ENCODE measurements at places on chromosomes 3 and 15. TPM values are rescaled to one million over a fixed set of nuclear protein-coding genes. Genes with fewer than 3 reads are reported as not detected.

GRCh38 chr3:186931532-186932280 is 1.4 kb downstream of the ST6GAL1 start:
- H3K27ac ChIP-seq: peak overlapping the region; percentile 90
- no peaks in the 10 kb centered on the region for H3K27me3 ChIP-seq
- H3K4me1 ChIP-seq: peaks cover 24% of the 10 kb centered on the region
- peaks cover 22% of the 10 kb centered on the region for H3K36me3 ChIP-seq
- peak; percentile 76 for DNase-seq
- peak overlapping the region; percentile 92 for H3K4me3 ChIP-seq

DNA sequence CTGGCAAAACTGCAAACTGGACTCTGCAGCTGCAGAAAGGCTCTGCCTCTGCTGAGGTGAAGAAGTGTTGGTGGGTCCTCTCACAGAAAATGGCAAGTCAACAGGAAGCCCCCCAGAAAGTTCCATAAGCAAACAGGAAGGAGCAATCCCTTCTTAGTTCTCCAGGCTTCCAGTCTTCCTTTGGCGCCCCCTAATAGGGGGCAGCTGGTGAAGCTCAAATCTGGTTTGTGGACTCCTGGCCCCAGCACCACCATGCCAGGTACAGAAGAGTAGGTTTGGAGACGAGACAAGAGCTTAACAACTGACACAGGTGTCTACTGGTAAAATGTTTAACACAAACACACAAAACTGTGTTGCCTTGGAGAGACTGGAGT is 35.5 kb downstream of the LEO1 start:
- peaks cover 20% of the 10 kb centered on the region for H3K36me3 ChIP-seq
- H3K27me3 ChIP-seq: no peaks in the 10 kb centered on the region
- H3K27ac ChIP-seq: peak overlapping the region; percentile 47
- peaks cover 9% of the 10 kb centered on the region for H3K4me1 ChIP-seq
- H3K4me3 ChIP-seq: no peak overlapping the region

DNA sequence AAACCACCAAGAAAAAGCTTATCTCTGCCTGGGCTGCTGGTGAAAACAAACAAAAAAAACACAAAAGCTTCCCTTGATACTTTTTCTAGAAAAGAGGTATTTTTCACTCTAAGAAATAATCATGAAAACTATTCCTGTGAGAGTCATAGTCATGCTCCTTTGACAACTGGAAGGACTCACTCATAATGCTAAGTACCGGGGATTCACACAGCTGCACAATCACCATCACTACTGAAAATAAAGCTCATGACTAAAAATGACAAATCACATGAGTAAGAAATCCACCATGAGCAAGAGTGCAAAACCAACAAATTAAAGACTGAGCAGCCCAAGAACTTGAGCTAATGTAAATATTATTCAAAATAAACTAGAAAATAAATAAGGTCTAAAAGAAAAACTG is 10.6 kb upstream of the POU1F1 start:
- H3K4me3 ChIP-seq: no peak overlapping the region
- peaks cover 8% of the 10 kb centered on the region for H3K27me3 ChIP-seq
- H3K4me1 ChIP-seq: no peaks in the 10 kb centered on the region
- H3K27ac ChIP-seq: no peak overlapping the region

DNA sequence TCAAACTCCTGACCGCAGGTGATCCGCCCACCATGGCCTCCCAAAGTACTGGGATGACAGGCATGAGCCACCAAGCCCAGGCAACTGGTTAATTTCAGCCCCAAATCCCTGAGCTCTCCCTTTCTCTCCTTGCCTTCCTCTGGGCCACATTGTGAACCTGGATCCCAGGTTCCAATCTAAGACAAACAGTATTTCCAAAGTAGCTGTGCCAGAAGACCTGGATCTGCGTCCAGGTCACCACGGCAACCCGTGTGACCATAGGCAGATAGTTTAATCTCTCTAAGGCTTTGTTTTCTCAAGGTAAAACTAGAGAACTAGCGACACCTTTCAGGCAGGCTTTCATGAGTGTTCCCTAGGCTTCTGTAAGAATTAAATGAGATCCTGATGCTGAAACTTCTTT is 5.9 kb upstream of the RBPMS2 start:
- DNase-seq: no peak
- H3K27ac ChIP-seq: no peak overlapping the region
- H3K27me3 ChIP-seq: peaks cover 60% of the 10 kb centered on the region
- peaks cover 6% of the 10 kb centered on the region for H3K4me1 ChIP-seq

GRCh38 chr3:115624029-115624741 is 875 bp downstream of the GAP43 start:
- H3K27me3 ChIP-seq: peaks cover 55% of the 10 kb centered on the region
- DNase-seq: no peak
- peak overlapping the region; percentile 25 for H3K4me3 ChIP-seq
- H3K27ac ChIP-seq: no peak overlapping the region
- no peaks in the 10 kb centered on the region for H3K36me3 ChIP-seq
- H3K4me1 ChIP-seq: peaks cover 11% of the 10 kb centered on the region

- H3K4me1 ChIP-seq: peaks cover 4% of the 10 kb centered on the region
- H3K27me3 ChIP-seq: no peaks in the 10 kb centered on the region
- no peak overlapping the region for H3K4me3 ChIP-seq
- DNase-seq: no peak
- H3K27ac ChIP-seq: no peak overlapping the region
Measured at GRCh38 chr3:136291302-136291701, 41.2 kb downstream of the PCCB start.

DNA sequence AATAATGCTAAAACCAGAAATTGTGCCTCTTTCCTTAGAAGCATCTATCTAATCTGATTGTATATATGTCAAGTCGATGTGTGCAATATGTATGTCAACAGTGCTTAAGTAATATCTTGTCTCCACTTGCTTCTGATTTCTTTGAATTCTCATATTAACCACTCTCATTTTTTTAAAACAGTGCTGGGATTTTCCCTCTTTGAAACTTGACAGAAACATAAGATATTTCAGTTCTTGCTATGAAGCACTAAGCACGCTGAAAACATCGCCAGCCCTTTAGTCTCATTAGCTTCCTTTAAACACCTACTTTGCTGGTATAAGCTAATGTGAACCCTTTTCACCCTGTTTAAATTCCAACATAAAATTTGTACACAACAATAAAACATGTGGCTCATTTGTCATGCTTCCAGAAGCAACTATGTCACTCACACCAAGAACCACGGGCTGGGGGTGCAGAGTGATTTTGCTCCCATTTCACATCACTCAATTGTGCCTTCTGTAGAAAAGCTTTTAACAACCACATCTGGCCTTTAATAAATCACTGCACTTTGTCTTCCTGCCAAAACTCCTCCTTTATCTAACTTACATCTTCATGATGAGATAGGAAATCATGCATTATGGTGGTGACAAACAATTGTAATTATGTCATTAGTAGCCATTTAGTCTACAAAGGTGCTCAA is 185.2 kb downstream of the FOXP1 start:
- no peaks in the 10 kb centered on the region for H3K27me3 ChIP-seq
- H3K4me1 ChIP-seq: peaks cover 58% of the 10 kb centered on the region
- DNase-seq: no peak

DNA sequence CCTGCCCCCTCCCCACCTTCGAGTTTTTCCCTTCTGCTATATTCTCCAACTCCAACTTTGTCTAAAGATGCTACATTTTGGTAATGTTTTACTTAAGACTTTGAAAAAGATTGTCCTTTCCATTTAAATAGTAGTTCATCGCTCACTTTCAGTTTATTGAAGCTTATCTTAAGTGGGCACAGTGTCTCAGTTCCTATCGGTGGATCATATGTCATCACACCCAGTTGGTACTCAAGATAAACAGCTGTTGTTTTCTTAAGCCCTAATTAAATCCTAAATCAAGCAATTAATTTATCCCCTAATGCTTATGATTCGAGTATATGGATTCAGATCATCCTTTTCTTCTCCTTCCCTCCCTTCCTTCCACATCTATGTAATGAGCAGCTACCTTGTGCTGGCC is 210.7 kb downstream of the TLE3 start:
- no peak for DNase-seq
- H3K27me3 ChIP-seq: peaks cover 18% of the 10 kb centered on the region
- no peak overlapping the region for H3K27ac ChIP-seq
- no peaks in the 10 kb centered on the region for H3K4me1 ChIP-seq
- peaks cover 2% of the 10 kb centered on the region for H3K36me3 ChIP-seq

GRCh38 chr3:52004163-52004787 is 8.6 kb upstream of the RPL29 start:
- DNase-seq: no peak
- H3K27ac ChIP-seq: peak overlapping the region; percentile 20
- H3K27me3 ChIP-seq: peaks cover 7% of the 10 kb centered on the region
- peaks cover 11% of the 10 kb centered on the region for H3K4me1 ChIP-seq
- no peak overlapping the region for H3K4me3 ChIP-seq

DNA sequence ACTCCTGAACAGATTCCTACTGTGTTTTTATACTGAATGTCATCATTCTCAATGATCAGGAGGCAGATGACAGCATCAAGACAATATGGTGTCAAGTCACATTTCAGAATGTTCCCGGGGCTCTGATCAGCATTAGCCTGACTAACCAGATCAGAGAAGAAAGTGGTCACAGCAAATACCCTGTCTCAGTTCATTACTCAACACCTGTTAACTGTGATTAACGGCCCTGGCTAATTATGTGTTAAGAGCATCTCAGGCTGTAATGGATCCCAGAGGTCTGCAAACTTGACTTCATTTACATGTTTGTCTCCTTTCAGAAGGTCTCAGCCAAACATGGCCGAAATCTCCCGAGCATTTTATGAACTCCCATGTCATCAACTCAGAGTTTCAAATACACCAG is 833.7 kb downstream of the FHIT start:
- H3K4me1 ChIP-seq: no peaks in the 10 kb centered on the region
- no peaks in the 10 kb centered on the region for H3K36me3 ChIP-seq
- H3K27ac ChIP-seq: no peak overlapping the region
- H3K27me3 ChIP-seq: no peaks in the 10 kb centered on the region
- H3K4me3 ChIP-seq: no peak overlapping the region
- DNase-seq: no peak

GRCh38 chr15:74040109-74040850 is 42.1 kb downstream of the GOLGA6A start:
- no peaks in the 10 kb centered on the region for H3K27me3 ChIP-seq
- peaks cover 11% of the 10 kb centered on the region for H3K36me3 ChIP-seq
- H3K27ac ChIP-seq: no peak overlapping the region
- H3K4me1 ChIP-seq: no peaks in the 10 kb centered on the region
- H3K4me3 ChIP-seq: no peak overlapping the region

DNA sequence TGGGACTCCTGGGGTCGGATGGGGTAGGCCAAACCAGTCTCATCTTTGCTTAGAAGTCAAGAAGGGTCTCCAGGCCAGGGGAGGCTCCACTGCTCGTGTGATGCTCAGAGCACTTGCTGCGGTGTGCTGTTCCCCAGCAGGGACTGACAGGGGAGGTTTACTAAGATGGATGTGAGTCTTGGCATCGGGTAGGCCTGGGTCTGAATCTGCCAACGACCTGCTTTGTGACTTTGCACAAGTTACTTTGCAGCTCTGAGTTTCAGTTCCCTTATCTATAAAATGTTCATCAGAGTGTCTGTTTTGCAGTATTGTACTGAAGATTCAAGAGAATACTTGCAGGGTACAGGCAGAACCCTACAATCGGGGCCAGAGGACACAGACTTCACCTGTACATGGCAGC is 17.3 kb upstream of the CDCP1 start:
- H3K27ac ChIP-seq: no peak overlapping the region
- no peak for DNase-seq
- peaks cover 18% of the 10 kb centered on the region for H3K4me1 ChIP-seq
- H3K27me3 ChIP-seq: peaks cover 24% of the 10 kb centered on the region
- peaks cover 2% of the 10 kb centered on the region for H3K36me3 ChIP-seq

- no peak for DNase-seq
- no peaks in the 10 kb centered on the region for H3K36me3 ChIP-seq
- no peak overlapping the region for H3K27ac ChIP-seq
Measured at GRCh38 chr3:157531301-157531660, 28.1 kb upstream of the VEPH1 start.

DNA sequence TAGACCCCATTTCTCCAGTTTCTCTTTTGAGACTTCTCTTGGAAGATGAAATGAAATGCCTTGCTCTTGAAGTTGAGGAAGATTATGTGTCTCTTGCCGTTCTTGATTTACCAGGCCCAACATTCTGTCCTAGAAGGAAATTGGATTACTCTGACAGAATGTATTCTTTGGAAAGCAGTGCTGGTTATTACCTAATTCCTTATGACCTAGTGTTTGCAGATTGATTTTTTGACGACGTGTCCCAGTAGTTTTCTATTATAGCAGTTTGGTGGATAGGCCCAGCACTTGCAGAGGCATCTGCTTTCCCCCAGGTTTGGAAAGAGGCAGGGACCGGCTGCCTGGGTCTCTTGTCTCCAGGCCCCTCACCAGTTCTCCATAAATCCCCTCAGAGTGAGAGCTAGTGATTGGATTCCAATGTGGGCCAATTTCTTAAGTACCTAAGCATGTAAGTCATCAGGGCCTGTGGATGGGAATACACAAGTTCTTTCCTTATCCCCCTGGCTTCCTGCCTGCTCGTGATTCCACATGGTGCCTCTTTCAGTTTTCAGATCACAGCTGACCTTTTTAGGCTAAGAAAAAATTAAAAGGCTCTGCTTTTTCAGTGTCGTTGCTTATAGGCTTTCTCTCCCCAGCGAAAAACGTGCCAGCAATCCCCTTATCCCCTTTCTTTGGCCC is 50.2 kb downstream of the EPHB3 start:
- H3K4me1 ChIP-seq: peaks cover 8% of the 10 kb centered on the region
- H3K36me3 ChIP-seq: no peaks in the 10 kb centered on the region
- no peak overlapping the region for H3K27ac ChIP-seq
- no peak overlapping the region for H3K4me3 ChIP-seq
- DNase-seq: no peak

- peaks cover 1% of the 10 kb centered on the region for H3K4me1 ChIP-seq
- DNase-seq: no peak
- H3K36me3 ChIP-seq: no peaks in the 10 kb centered on the region
- H3K27me3 ChIP-seq: peaks cover 11% of the 10 kb centered on the region
Measured at GRCh38 chr15:66151809-66152208, 101.7 kb downstream of the MEGF11 start.

- no peak overlapping the region for H3K4me3 ChIP-seq
- no peaks in the 10 kb centered on the region for H3K27me3 ChIP-seq
- no peaks in the 10 kb centered on the region for H3K4me1 ChIP-seq
- H3K36me3 ChIP-seq: no peaks in the 10 kb centered on the region
- no peak overlapping the region for H3K27ac ChIP-seq
Measured at GRCh38 chr3:154458560-154458959, 28.6 kb upstream of the GPR149 start.

Gene HYKK
- 1.6 TPM for total RNA-seq

Gene CCDC174
- 28.8 TPM for total RNA-seq

Gene RARRES1
- total RNA-seq: not detected

Gene OR5K2
- total RNA-seq: not detected

Gene B3GNT5
- total RNA-seq: 0.61 TPM

Gene RPL32
- 2,162 TPM for total RNA-seq

Gene EPHB1
- 0.91 TPM for total RNA-seq

Gene SLC7A14
- not detected for total RNA-seq

Gene AMT
- total RNA-seq: 10.0 TPM

Gene SLC2A2
- not detected for total RNA-seq

Gene CD80
- total RNA-seq: 11.6 TPM

Gene EFCAB12
- total RNA-seq: 1.2 TPM
